Activated T-helper 17 cell treated with anti-CD3 and anti-CD28 coated beads, Interleukin-2, amount 50 U/mL, for 72 hours (primary cell): ENCODE measurements at places on chromosomes 5 and 9.

DNA sequence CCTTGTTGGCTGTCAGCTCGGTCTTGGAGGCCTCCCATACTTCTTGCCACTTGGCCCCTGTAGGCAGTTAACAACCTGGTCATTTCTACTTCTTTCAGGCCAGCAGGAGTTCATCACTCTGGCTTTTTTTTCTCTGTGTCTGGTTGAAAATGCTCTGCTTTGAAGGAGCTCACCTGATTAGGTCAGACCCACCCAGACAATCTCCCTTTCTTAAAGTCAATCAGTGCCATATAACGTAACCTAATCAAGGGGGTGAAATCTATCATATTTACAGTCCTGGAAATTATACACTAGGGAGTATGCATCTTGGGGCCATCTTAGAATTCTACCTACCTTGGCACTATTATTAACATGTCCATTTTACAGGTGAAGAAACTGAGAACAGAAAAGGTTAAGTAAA, 155.4 kb downstream of the SREK1 start:
- ATAC-seq = no peak

GRCh38 chr9:74245866-74246497, 251.2 kb upstream of the RORB start:
- no peak for ATAC-seq

GRCh38 chr5:12367973-12368372, 463.7 kb upstream of the CTNND2 start:
- ATAC-seq = no peak

GRCh38 chr5:7970816-7971215, 101.9 kb downstream of the MTRR start:
- ATAC-seq = no peak
